Epithelial cell of alveolus of lung (primary cell): ENCODE measurements at places on chromosomes 11 and 22. TPM values are rescaled to one million over a fixed set of nuclear protein-coding genes. Genes with fewer than 3 reads are reported as not detected.

Gene FAM180B
- total RNA-seq, result 0.40 TPM in 1 of 2 replicates, not detected in the other

Gene DNAJB7
- not detected in 2 replicates for total RNA-seq

Gene BEST1
- 2.3 and 2.6 TPM in 2 replicates for total RNA-seq

Gene ZBED5
- 16.7 and 59.9 TPM in 2 replicates for total RNA-seq
